ENCODE measurements at places on chromosomes 5 and 9.

DNA sequence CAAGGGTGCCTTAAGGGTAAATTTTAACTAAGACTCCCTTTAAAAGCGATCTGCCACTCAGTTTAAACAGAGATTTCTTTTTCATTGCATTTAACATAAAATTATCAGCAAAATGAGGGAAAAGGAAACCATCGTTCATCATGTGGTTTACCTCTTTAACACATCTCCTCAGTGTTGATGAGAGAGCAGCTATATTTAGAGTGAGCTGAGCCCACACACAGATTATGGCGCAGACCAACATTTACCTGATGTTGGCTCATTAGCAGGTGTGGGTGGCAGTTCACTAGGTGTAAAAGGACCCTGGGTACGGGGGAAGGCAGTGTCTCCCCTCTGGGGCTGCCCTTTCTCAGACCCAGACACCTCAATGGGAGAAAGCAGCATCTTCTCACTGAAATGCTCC, 149.8 kb downstream of the ENTREP1 start:
- no peak for DNase-seq

DNA sequence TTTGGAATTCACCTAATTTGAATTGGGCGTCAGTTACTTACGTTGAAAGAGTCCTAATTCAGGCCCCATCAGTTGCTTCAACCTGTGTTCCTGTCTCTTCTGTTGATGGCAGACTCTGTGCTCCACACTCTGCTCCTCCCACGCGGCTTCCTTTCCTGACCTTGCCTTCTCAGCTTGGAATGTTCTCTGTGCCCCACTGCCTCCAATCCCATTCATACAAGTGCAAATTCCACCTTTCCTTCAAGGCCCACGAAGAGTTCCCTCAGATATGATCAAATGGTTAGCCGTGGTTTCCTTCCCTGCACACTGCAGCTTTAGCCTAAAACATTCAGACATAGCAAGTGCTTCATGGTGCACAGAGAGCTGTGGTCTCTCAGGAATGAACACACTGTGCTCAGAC, 65.7 kb downstream of the SREK1 start:
- DNase-seq = no peak

DNA sequence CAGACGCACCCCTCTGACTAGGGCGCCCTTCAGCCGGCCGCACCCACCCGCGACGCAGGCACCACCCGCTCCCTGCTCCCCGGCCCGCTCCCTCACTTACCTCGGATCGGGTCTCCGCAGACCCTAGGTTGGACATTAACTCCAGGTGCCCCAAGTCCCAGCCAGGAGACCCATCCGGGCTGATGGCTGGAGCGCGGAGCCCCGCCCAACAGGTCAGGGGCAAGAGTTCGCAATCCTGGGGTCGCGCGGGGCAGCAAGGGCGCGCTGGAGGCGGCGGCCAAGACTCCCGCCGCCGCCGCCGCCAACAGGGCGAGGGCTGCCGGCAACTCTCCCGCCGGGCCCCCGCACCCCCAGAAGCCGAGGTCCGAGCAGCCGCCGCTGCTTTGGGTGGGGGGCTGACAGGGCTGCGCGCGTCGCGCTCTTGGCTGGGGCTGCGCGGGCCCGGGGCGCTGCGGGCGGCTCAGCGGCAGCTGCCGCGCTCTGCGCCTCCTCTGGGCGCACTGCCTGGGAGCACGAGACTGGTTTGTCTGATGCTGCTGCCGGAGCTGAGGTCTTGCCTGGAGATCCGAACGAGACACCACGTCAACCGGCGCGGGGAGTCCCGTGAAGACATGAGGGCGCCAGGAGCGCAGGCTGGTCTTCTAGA, at the start of gene GDNF:
GDNF (minus strand) TSS at position 635 of the 646 bp plus-strand sequence. CDS start 5,245 bp downstream, outside the sequence.
- DNase-seq = no peak

DNA sequence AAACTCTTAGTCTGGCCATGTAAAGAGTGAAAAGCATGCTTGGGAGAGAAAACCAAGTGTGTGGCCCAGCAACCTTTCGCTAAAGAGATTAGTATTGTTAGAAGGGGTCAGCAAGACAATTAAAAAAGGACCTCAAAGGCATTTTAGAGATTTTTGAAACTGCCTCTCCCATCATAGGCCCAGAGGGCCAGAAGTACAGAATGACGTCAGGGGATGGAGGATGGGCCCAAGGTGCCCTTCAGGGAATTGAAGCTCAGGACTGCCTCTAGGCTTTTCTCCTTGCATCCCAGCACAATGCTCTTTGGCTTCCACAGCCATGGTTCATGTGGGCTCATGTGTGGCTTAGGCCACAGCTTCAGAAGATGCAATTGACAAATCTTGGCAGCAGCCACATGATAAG, 287.0 kb upstream of the COX7C start:
- DNase-seq = no peak

DNA sequence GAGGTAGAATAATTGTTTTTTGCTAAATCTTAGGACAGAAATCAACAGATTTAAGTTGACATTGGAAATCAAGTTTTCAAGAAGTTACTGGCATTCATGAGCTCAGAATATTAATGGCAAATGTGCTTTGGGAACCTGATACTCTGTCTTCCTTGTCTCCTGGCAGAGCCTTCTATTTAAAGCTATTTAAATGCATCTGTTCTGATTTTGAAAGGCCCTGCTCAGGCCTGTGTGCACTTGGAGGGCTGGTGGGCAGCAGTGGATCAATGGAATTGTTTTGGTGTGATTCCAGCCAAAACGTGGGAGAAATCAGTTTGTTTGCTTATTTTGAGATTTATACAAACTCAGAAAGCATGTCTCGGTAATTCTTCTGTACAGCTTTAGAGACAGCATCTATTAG, 38.5 kb downstream of the FBXL7 start:
- DNase-seq = no peak

GRCh38 chr5:17269201-17269600, 51.8 kb downstream of the BASP1 start:
- no peak for DNase-seq

GRCh38 chr5:3680821-3681220, 85.2 kb downstream of the IRX1 start:
- DNase-seq = no peak

GRCh38 chr9:122227575-122227900, 1.2 kb downstream of the LHX6 start:
- DNase-seq = no peak

DNA sequence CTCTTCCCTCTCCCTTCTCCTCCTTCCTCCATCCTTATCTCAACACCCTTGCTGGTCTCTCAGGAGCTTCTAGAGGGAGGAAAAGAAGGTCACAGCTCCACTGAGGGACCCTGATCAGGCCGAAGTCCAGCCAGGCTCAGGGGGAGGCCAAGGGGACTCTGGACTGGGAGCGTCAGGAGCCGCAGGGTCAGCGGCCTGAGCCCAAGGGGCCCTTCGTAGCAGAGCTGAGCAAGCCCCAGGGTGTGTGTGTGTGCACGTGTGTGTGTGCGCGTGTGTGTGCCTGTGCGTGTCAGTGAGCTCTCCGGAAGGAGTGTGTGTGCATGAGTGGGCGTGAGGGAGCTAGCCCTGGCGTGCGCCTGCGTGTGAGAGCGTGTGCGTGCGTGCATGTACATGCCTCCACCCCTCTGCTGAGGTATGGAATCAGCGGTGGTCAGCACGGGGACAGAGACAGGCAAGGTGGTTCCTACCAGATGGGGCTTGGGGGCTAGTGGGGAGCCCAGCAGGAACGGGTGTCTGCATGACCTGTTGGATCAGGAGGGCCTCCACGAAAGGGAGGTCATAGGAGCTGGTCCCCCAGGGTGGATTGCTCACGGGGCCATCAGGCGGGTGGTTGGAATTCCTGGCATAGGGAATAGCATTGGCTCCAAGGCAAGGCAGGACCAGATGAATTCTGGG, 10.0 kb upstream of the AGPAT2 start:
- no peak for DNase-seq

DNA sequence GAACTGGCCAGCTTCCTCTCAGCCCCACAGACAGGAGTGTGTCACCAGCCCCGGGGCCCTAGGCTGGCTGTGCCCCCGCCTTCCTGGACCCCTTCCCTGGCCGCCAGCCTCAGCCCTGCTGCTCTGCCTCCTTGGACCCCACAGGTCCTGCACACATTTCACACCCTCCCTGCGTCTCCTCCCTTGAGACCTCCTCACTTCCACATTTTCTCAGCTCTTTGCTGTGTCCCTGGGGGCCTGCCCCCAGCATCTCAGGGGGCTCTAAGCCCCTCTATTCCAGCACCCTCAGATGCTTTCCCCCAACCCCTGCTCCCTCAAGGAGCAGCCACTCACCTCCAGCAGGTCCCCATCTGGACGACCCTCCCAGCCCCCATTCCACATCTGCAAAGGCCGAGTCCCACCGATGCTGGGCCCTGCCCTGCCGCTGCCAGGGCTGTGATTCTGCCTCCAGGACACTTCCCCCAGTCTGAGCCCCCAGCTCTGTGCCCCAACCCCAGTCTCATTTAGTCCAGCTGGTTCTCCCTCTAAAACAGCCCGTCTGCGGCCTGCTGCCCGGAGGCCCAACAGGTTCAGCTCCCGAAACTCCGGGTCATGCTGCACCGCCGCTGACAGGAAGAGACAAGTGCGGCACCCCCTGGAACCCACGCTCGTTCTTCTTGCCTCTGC, 4.2 kb downstream of the SLC34A3 start:
- no peak for DNase-seq

DNA sequence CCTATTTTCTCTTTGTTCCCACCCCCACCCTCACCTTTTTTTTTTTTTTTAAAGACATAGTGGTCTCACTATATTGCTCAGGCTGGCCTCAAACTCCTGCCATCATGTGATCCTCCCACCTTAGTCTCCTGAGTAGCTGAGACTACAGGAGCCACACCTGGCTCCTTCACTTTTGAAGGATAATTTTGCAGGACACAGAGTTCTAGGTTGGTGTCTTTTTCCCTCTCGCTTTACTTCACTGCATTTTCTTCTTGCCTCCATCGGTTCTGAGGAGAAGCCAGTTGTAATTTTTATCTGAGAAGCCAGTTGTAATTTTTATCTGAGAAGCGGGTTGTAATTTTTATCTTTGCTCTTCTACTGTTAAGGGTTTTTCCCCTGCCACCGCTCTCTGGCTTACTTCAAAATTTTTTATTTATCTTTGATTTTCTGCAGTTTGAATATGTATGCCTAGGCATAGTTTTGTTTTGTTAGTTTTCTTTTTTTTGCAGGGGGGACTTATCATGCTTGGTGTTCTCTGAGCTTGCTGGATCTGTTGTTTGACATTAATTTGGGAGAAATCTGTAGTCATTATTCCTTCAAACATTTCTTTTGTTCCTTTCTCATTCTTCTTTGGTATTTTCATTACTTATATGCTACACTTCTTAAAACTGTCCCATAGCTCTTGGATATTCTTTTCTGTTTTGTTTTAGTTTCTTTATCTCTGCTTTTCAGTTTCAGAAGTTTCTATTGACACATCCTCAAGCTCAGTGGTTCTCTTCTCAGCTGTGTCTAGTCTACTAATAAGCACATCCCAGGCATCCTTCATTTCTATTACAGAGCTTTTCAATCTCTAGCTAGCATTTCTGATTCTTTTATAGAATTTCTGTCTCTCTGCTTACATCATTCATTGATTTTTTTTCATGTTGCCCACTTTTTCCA, 148.2 kb upstream of the CHD1 start:
- DNase-seq = no peak

GRCh38 chr5:119357808-119358529, 2.1 kb downstream of the TNFAIP8 start:
- no peak for DNase-seq

- no peak for DNase-seq
These were observed 339.8 kb downstream of the EFNA5 start for GRCh38 chr5:107330903-107331302.

GRCh38 chr9:114006155-114006550, 71.9 kb downstream of the AMBP start:
- no peak for DNase-seq

DNA sequence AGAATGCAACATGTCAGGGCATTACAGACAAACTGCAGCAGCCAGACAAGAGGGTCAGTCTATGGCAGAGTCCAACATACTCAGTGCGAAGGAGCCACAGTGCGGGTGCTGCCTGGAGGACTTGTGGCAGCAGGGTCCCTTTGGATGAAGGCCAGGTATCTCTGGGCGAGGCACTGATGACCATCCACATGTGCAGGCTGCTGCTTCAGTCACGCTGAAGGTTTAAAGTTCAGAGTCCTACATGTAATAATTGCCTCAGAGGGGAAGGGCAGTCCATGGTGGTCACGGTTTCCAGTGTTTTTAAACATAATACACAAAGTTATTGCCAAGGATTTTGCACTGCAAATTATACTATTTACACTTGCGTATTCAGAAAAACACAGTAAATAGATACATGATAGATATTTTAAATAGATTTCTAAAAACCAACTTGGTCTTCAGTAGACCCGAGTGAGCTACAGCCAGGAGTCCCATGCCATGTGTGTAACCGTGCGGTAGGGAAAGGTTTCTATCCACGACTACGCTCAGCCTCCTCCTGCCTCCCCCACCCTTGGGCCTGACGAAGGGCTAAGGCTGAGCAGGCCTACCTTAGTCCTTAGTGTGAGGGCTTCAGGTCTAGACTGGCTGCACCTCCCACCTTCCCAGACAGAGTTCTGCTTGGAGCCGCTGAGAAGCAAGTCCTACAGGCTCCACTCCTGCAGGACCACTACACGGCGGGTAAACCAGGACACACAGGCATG, 76.2 kb downstream of the GPR21 start:
- DNase-seq = no peak

- no peak for DNase-seq
These were observed 32.3 kb upstream of the NPM1 start for GRCh38 chr5:171355302-171355724.

DNA sequence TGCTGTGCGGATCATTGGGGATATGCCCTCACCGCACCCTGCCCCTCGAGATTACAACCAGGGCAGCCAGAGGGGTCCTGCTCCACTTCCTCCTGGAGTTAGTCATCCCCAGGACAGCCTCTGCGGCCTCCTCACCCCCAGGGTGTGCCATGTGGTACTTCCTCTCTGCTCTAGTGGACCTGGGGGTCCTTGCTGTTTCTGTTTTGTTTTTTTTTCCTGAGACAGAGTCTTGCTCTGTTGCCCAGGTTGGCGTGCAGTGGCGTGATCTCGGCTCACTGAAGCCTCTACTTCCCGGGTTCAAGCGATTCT, 5.2 kb upstream of the FCN1 start:
- DNase-seq = no peak

DNA sequence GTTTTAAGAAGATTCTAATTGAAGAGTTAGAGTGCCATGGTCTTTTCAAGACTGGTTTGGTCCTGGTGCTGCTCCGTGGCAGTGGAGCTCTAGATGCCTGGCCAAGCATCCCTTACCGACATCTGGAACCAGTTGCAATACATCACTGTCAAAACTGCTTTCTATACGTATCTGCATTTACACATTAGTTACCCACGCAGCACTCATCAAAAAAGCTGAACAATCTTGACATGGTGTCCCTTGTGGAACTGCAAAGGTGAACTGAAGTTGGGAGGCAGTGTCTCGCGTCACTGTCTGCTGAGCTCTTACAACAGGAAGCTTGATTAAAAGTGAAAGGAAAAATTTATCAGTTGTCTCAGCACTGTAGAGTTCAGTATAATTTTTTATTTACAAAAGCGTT, 82.6 kb downstream of the PBX3 start:
- no peak for DNase-seq
